NCI-H1092 (cell line): ENCODE measurements at places on chromosomes 2 and 18.

DNA sequence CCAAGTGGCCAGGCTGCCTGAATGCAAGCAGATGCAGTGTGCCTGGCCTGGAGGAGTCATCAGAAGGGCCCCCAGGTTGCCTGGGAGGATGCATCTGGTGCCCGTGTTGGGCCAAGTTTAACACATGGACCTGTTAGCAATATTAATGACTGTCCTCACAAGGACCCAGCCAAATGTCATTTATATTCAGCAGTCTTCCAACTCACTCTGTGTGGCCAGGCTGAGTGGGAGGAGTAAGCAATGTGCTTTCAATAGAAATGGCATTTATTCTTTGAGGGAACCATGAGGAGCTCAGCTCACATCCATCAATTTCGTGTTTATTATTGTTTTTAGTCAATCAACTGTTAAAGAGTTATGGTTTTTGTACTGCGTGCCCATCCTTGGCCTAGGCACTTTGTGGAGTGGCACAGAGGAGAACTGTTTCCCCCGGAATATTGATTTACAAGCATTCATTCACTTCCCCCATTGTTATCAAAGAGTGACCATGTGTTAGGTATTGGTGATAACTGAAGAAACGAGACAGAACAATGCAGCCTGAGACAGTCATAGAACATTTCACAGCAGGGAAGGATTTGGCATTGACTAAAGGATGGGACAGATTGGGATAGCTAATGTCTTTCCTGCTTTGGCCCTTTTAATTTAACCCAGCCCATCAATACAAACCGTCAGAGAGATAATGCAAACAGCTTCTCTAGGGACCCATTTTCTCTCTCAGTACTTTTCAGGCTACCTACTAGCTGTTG lies 725.2 kb downstream of the TSN start:
- no peak for DNase-seq

DNA sequence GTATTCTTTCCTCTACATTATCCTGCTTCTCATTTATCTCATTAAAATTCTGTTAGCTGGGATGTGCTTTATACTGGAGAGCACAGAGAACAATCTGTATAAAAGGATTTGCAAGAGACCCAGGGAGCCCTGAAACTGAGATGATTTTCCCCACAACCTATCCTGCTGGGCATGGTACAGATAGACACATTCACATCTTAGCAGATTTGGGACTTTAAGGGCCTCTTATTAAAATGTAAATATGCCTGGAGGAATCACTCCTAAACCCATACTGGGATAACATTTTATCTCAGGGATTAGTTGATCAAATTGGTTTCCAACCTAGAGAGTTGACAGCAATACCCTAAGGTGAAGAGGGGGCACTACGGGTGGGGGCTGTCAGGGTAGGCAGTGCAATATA lies 45.5 kb downstream of the AOX1 start:
- DNase-seq = no peak

GRCh38 chr18:62957885-62958472 lies 242.6 kb downstream of the PHLPP1 start:
- DNase-seq = peak; percentile 42

DNA sequence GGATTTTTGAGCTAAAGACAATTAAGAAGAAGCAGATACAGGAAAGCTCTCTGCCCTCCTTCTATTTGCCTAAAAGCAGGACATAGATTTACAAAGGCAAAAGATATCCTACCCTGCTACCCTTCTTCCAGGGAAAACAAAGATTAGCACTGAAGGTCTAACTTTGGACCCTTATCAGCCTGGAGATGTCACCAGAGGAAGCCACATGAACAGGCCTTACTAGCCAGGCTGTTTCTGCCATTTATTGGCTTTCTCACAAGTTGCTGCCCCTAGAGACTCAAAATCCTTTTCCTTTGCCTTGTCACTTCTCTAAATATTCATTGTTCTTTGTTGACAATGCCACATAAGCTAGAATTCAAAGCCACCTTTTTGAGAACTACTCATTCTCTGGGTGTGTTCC lies 147.3 kb downstream of the B3GNT2 start:
- no peak for DNase-seq

DNA sequence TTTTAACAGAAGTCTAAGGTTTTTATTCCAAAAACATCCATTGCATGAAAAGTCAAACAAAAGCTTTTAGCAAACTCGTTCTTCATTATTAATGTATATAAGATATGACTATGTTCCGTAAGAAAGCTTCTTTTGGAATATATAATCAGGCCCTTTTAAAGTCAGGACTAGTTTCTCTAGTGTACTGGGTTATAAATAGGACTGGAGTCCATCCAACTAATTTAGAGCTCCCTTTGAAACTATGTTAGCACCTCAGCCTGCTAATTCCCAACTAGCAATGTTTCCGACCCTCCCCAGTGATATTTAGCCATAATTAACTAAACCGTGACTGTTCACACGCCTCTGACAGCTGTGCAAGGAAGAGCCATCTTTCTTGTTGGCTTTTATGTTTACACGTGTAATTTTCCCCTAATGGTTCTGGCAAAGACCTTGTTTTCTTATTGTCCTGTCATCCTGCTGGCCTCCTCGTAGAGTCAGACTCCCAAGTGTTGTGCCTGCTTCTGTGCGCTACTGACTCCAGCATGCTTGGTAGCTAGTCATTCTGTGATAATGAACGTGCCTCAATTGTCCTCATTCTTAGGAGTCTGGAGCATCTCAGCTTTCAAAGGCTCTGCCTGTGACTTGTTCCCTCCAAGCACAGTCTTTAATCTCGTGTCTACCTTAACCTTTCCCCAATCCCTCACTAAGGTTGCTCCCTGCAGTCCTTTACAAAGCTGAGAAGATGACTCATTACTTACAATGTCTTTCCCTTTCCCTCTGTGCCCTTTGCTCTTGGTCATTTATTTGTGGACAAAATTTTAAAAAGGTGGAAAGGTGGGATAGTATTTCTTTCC lies 172.2 kb upstream of the RASGRP3 start:
- no peak for DNase-seq

DNA sequence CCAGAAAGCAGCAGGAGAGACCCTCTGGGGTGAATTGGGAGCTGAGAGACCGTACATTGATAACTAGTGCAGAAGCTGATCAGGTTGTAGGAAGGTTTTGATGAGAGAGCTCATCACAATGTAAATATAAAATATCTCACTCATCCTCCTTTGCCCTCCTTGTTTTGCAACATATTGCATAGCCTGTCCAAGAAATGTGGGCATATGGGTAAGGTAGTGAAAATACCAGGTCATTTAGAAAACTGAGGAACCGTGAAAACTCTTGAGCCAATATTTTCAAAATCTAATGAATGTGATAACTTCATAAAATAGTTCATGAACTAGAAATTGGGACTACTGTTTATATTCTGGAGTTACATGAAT lies 31.4 kb downstream of the C18orf54 start:
- DNase-seq = no peak

GRCh38 chr2:242044313-242044590 lies 174.7 kb downstream of the RTP5 start:
- no peak for DNase-seq
